ENCODE measurements at places on chromosomes 7 and 10.

DNA sequence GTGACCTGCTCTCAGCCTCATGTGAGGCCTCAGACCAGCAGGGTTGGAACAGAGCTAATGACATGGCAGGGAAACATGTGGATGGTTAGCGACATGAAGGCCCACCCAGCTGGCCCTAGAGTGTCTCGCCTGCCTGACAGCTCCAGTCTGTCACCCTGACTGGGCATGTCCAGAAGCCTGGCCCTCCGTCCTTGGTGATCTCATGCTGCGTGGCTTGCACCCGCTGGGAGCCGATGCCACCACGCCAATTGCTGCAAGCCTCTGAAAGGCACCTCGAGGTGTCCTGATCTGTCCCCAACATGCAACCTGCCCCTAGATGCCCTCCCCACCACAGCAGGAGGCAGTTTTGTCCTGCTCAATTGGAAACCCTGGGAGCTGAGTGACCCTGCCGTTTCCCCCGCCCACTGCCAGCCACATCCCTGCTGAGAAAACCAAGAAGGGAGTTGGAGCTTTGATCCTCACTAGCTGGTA lies 27.8 kb upstream of the RET start:
- DNase-seq = no peak

DNA sequence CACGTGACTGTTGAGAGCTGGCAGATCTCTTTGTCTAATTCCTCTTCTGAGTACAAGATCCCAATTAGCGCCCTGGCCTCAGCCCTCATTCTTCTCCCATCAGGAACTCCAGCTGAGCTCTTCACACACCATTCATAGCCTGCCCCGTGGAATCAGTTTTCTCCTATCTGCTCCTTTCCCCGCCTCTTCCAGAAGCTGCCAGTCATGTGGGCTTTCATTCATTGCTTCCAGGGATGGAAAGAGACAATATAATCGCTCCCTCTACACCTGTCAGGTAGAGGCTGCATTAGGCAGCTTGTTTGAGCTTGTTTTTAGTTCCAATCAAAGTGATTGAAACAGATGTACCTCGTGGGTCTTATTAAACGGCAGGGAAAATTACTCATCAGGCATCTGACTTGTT lies 515.8 kb downstream of the TYW1 start:
- no peak for DNase-seq

GRCh38 chr7:135719688-135720087 lies 8.3 kb downstream of the SLC13A4 start:
- DNase-seq = no peak

DNA sequence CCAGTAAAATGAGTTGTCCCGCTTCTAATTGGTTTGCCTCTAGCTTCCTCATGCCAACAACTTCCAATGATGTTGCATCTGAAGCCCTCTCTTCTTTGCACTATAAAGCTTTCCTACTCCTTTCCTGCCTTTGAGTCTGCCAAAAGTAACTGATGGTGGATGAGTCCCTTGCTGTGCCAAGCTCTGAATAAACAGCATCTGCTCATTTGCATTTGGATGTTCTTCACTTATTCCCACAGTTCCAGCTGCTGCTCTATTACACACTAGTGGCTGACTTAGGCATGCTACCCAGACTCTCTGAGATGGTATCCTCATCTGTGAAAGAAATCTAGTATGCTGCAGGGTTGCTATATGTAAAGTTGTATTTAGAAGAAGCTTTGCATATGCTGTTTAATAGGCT lies 24.9 kb downstream of the SFR1 start:
- no peak for DNase-seq
